Mammary epithelial cell (primary cell): ENCODE measurements at places on chromosomes 7 and 10. TPM values are rescaled to one million over a fixed set of nuclear protein-coding genes. Genes with fewer than 3 reads are reported as not detected.

GRCh38 chr7:77923419-77923818, 124.8 kb downstream of the PHTF2 start:
- no peak for DNase-seq

POM121C gene
- total RNA-seq, result 16.3 TPM

GRCh38 chr10:101285519-101286070, 56.3 kb upstream of the LBX1 start:
- no peak for DNase-seq

ASNS gene
- total RNA-seq, result 188 TPM

- peak; percentile 56 for DNase-seq
Measured at GRCh38 chr10:121994429-121994941, 5.5 kb downstream of the TACC2 start.

GRCh38 chr10:44333511-44333910, 51.4 kb downstream of the CXCL12 start:
- DNase-seq, result no peak

- no peak for DNase-seq
Measured at GRCh38 chr10:118926903-118927302, 102.6 kb upstream of the NANOS1 start.

DNA sequence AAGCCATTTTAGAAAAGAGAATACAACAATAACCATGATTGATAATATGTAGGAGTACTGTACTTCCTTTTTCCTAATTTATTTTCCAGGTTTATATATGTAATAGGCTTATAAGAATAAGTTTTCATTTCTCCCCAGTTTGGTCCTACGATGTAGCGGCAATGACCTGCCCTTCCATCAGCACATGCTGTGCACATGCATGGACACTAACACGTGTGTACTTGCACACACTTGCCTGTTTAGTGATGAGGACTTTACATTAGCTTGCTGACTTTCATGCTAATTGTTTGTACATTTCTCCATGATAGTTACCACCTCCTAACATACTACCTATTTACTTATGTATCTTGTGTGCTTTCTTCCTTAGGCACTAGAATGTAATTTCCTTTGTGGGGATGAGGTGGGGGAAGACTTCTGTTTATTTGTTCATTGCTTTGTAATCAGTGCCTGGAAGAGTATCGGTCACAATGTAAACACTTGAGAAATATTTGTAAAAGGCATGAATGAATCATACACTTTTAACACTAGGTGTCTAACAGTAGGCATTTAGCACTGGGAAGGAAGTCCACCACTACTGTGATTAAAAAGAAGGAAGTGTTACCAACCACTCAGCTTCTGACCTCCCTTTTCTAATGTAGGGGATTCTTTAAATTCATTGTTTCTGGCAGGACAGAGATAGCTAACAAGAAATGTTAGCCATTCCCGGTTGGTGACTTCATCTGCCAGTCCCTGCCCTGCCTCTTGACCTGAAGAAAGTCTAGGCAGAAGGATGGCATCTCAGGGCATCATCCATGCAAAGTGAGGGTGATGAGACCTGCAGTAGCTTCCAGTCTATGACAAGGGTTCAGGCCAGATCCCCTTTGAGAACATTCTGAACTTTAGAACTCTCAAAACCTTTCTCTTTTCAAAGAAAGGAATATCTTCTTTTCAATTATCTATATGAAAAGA, 120.2 kb upstream of the RAB18 start:
- peak; percentile 51 for DNase-seq

DNA sequence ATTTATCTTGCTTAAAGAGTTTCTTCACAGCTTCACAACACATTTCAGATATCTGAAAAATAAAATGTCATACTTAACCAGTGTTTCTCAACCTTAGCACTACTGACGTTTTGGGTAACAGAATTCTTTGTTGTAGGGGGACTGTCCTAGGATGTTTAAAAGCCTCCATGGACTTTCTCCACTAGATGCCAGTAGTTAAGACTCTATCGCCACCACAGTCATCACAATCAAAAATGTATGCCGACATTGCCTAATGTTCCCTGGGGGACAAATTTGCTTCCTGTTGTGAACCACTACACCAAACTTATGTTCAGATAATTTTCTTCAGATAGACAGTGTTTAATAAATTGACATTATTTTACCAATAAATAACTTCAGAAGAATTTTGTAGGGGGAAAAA, 13.4 kb downstream of the NOC3L start:
- DNase-seq, result no peak

PNLIPRP3 gene
- total RNA-seq, result 98.4 and 150 TPM in 2 replicates

DNA sequence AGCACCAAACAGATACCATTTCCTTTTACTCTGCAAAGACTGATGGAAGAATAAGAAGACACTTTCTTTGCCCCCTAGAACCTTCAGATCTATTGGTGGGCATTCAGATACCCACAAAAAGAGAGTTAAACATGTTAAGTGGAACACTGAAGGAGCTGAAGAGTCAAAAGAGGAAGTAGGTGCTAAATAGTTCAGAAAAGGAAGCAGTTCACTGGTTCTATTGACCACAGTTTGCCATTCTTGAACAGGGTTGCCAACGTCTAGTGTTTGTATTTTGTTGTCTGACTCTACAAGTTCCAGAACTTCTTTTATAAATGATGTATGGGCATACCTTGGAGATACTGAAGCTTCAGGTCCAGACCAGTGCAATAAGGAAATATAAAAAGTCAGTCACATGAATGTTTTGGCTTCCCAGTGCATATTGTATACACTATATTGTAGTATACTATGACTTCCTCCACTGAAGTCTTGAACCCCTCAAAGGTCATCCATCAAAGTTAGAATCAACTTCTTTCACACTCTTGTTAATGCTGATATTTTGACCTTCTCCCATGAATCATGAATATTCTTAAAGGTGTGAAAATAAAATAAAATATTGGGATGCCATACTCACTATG, 47.5 kb upstream of the AGR3 start:
- DNase-seq, result no peak

DNA sequence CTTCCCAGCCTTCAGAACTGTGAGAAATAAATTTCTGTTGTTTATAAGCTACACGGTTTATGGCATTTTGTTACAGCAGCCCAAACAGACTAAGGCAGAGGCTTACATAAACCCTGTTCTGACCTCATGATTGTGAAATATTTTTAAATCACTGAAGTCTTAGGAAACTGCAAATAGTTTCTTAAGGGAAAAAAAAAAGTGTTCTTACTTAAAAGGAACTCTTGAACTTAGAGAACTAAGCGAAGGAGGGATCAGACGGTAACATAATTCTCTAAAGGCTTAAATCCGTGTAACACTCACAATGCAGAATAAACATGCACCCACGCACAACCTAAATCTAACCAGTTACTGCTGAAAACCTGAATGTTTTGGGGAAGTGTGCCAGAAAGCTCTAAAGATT, 749.1 kb upstream of the LRRTM3 start:
- DNase-seq, result no peak

OPN1SW gene
- not detected for total RNA-seq

TRPV5 gene
- not detected for total RNA-seq

GRCh38 chr10:119658274-119658673, 7.1 kb downstream of the BAG3 start:
- peak; percentile 92 for DNase-seq

- peak; percentile 39 for DNase-seq
Measured at GRCh38 chr7:39228946-39229345, 251.2 kb downstream of the POU6F2 start.

- no peak for DNase-seq
Measured at GRCh38 chr7:73879977-73880681, 19.2 kb downstream of the TMEM270 start.

DNA sequence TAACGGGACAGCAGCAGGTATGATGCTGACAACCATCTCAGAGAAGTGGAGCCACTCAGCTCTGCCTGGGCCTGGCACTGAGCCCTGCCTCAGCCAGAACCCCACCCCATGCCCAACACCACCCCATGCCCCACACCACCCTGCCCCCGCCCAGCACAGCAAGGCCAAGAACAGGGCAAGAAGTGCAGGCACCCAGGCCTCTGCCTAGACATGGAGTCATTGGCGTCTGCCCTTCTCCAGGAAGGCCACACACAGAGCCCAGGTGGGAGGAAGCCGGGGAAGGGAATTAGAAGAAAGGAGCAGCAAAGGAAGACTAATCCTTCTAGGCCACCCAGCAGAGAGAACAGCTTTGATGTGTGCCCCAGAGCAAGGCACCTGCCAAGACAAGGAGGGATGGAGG, 18.9 kb downstream of the CAMK2G start:
- no peak for DNase-seq

GPR85 gene
- 0.35 and 1.1 TPM in 2 replicates for total RNA-seq

DNA sequence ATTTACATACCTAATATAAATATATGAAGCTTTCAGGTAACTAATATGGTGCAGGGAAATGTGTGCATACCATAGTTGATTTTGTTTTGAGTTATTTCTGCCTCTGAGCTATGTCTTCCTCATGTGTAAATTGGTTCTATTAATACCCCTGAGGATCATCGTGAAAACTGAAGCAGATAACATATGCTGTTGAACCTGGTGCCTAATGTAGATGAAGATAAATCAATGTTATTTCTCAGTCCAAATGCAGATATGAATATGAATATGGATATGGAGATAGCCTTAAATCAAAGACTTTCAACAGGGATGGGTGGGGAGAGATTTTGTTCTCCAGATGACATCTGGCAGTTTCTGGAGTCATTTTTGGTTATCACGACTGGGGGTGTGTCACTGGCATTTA, 122.3 kb upstream of the ANKRD30A start:
- DNase-seq, result no peak

C10orf62 gene
- 0.27 TPM in 1 of 2 replicates, not detected in the other for total RNA-seq

DNA sequence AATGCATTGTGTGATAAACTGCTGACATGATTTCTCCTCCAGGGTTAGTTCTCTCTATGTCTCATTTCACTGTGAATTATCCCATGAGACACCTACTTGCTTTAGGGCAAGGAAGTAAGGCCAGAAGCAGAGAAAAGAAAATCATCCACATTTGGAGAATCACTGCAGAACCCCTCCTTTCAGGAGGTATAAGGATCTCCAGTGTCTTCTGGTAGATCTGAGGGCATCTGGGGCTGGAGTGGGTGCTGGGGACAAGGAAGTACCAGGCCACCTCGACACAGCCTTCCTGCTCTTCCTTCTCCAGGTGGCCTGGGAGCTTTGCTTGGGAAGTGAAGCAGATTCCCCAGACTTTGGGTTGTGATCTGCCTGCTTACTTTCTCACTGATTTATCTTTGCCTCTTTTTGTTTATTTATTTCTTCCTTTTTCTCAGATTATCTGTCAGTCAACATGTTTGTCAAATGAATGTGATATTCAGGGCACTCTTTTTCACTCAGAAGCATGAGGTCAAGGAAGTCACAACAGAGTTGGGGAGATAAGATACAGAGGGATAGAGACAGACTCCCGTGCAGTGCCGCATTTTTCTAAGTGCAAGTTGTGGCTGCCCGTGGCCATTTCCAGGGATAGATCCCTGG, 12.4 kb upstream of the CAMK2G start:
- DNase-seq, result peak; percentile 56

DNA sequence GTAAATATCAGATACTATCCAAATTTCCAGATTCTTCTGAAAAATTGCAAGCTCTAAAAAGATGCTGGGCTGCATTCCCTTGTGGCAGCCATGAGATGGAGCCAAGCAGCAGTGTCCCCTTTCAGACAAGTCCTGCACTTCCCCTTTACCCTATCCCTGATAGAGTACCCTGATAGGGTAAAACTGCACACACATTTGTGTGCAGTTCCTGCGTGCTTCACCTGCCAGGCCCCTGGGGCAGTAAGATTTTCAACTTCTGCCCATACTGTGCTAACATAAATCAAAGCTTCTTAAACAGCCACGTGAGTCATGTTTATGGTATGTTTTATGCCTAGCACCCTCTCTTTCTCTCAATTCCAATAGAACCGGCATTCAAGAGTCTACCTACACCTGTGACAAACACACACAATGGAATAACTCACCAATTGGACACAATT, 52.2 kb downstream of the IFIT5 start:
- DNase-seq, result peak; percentile 80

CPN1 gene
- total RNA-seq, result not detected

SAMD8 gene
- 39.5 TPM for total RNA-seq

GRCh38 chr10:71266918-71267442, 52.1 kb upstream of the SLC29A3 start:
- DNase-seq, result no peak

GPR15LG gene
- not detected in 2 replicates for total RNA-seq

GRCh38 chr7:74371381-74372341, 82.0 kb upstream of the GTF2IRD1 start:
- DNase-seq, result no peak

DNA sequence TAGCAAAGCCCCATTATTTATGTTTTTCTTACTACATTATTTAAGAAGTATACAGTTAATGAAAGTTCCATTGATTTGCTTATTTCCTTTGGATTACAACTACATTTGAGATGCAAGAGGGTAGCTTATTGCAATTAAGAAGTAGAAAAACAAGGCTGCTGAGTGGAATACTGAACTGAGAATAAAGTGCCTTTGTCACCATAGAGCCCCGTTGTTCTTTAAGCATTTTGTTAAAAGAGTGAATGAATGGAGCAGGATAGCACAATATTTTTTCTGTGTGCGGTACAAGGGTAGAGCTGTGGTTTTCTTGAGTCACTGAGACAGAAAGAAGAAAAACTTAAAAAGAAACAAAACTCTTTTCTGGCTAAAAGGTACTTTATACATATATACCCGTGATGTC, 45.6 kb downstream of the ZNF277 start:
- DNase-seq, result no peak

DNA sequence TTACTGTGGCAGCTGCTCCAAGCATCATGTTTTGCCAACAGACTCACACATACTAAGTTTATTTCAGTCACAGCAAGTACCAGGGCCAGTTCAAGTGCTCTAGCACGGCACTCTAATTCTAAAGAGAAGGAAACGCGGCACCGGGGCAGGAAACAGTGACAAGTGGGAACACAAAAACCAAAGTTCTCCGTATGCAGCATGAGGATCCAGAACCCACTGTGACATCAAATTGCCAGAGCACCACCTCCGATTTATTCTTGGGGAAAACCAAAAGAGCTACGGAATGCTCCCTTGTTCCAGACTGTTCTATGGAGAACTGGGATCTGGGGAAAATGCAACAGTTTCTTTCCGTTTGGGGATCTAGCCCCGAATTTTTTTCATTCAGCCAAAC, 448 bp upstream of the PTER start:
- no peak for DNase-seq

GRCh38 chr10:4549139-4549653, 276.8 kb upstream of the AKR1E2 start:
- no peak for DNase-seq

ELN gene
- total RNA-seq, result 0.50 TPM

GRCh38 chr7:140625908-140626868, 14.4 kb downstream of the DENND2A start:
- DNase-seq, result peak; percentile 90

GRID2IP gene
- total RNA-seq, result not detected

- no peak for DNase-seq
Measured at GRCh38 chr7:129804890-129805719, 147.7 kb downstream of the UBE2H start.

TDRD1 gene
- total RNA-seq, result 0.17 TPM
